T-helper 1 cell treated with Interleukin-12 subunit alpha and Interleukin-12 subunit beta and Interleukin-4 antibody, amounts not matched to agents 30 ng/mL and 1 ng/mL, for 36 hours (primary cell): ENCODE measurements at places on chromosomes 13 and 19. TPM values are rescaled to one million over a fixed set of nuclear protein-coding genes. Genes with fewer than 3 reads are reported as not detected.

Gene TNFSF13B
- total RNA-seq, result 17.4 and 17.5 TPM in 2 replicates

Gene NLRP11
- not detected in 2 replicates for total RNA-seq

Gene GPC5
- 0.22 TPM in 2 replicates for total RNA-seq

Gene CYP2A7
- total RNA-seq, result not detected in 2 replicates

Gene FCGBP
- 18.0 and 21.0 TPM in 2 replicates for total RNA-seq

Gene DKKL1
- not detected in 2 replicates for total RNA-seq

Gene TRPC4
- total RNA-seq, result not detected in 2 replicates

Gene ZNF570
- total RNA-seq, result 4.2 and 5.6 TPM in 2 replicates

Gene ZNF132
- 3.7 and 3.8 TPM in 2 replicates for total RNA-seq

Gene RGS9BP
- total RNA-seq, result 0.15 TPM in 1 of 2 replicates, not detected in the other

Gene LIPE
- total RNA-seq, result 26.9 and 30.2 TPM in 2 replicates

Gene MEDAG
- not detected in 2 replicates for total RNA-seq

Gene GAPDHS
- not detected in 2 replicates for total RNA-seq

Gene ITGBL1
- not detected in 2 replicates for total RNA-seq

Gene S1PR4
- 179 TPM in 2 replicates for total RNA-seq

Gene GIPC3
- 0.95 and 0.98 TPM in 2 replicates for total RNA-seq

Gene RNF17
- total RNA-seq, result not detected in 2 replicates

Gene F10
- total RNA-seq, result not detected in 2 replicates

Gene MYCBP2
- total RNA-seq, result 113 and 119 TPM in 2 replicates

Gene HRC
- not detected in 2 replicates for total RNA-seq

Gene ZNF865
- total RNA-seq, result 15.8 and 16.8 TPM in 2 replicates

Gene HSD17B14
- 1.3 TPM in 2 replicates for total RNA-seq

Gene ZNF560
- total RNA-seq, result not detected in 2 replicates

Gene KLK2
- 0.24 TPM in 1 of 2 replicates, not detected in the other for total RNA-seq

Gene OR7A5
- not detected in 2 replicates for total RNA-seq

Gene ZNF714
- 21.3 and 25.0 TPM in 2 replicates for total RNA-seq

Gene TRPM4
- 0.54 and 1.0 TPM in 2 replicates for total RNA-seq

Gene ZNF441
- total RNA-seq, result 4.6 and 5.6 TPM in 2 replicates

Gene APLP1
- total RNA-seq, result 1.7 and 3.6 TPM in 2 replicates

Gene PRR19
- total RNA-seq, result 0.51 and 0.76 TPM in 2 replicates

Gene FFAR2
- total RNA-seq, result not detected in 2 replicates

Gene DPP9
- total RNA-seq, result 98.7 and 109 TPM in 2 replicates

Gene PABPC3
- total RNA-seq, result 0.12 and 0.32 TPM in 2 replicates

Gene COLGALT1
- total RNA-seq, result 53.4 and 62.0 TPM in 2 replicates

Gene ATP8A2
- total RNA-seq, result 1.7 and 1.9 TPM in 2 replicates

Gene NOVA2
- 0.10 and 0.51 TPM in 2 replicates for total RNA-seq

Gene BEST2
- 0.10 TPM in 1 of 2 replicates, not detected in the other for total RNA-seq

Gene IL17D
- total RNA-seq, result not detected in 2 replicates

Gene TMEM255B
- 2.3 TPM in 2 replicates for total RNA-seq

Gene CGB1
- total RNA-seq, result not detected in 2 replicates

Gene IZUMO4
- 15.4 and 19.1 TPM in 2 replicates for total RNA-seq

Gene ZNF829
- total RNA-seq, result 4.3 and 4.8 TPM in 2 replicates

Gene ZNF566
- total RNA-seq, result 8.6 and 9.3 TPM in 2 replicates

Gene PTPRS
- total RNA-seq, result not detected in 2 replicates

Gene CTXN1
- not detected in 2 replicates for total RNA-seq

Gene CLEC17A
- not detected in 2 replicates for total RNA-seq

Gene GJB6
- 0.96 and 1.3 TPM in 2 replicates for total RNA-seq

Gene COL5A3
- 0.05 and 0.07 TPM in 2 replicates for total RNA-seq

Gene ZNF584
- total RNA-seq, result 8.0 and 9.0 TPM in 2 replicates

Gene LRCH1
- 23.7 and 24.2 TPM in 2 replicates for total RNA-seq

Gene CPB2
- total RNA-seq, result not detected in 2 replicates

Gene FBL
- total RNA-seq, result 292 and 309 TPM in 2 replicates

Gene ZNF57
- total RNA-seq, result 1.8 TPM in 2 replicates

Gene CGB8
- total RNA-seq, result not detected in 2 replicates
